ENCODE measurements at places on chromosomes 2 and 18.

GRCh38 chr2:46086578-46087070 lies 210.6 kb upstream of the EPAS1 start:
- no peak for DNase-seq

DNA sequence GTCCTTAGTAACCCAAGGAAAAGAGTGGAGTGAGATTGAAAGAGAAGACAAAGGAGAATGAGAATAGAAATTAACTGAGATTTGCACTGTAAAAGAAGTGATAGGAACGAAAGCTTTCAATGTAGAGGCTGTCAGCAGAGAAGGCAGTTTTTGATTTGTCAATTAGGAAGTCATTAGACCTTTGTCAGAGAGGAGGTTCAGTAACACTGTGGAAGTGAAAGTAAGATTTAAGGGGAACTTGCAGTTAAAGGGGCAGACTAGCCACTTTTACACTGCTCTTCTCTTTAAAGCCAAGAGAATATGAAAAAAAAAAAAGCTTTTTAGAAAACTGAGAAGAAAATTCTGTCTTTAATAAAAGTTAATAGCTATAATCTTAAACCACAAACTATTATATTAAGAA lies 11.5 kb upstream of the KYNU start:
- DNase-seq = no peak

- no peak for DNase-seq
Observed at GRCh38 chr2:66522611-66523376, 87.9 kb downstream of the MEIS1 start.

GRCh38 chr2:189260361-189260814 lies 80.8 kb upstream of the COL5A2 start:
- no peak for DNase-seq
